ENCODE measurements at places on chromosomes 2 and 18.

- no peak for DNase-seq
These were observed 158.6 kb downstream of the HNMT start for GRCh38 chr2:138122891-138123290.

- no peak for DNase-seq
These were observed 111.9 kb downstream of the HAUS1 start for GRCh38 chr18:46215902-46216723.

- no peak for DNase-seq
These were observed 116.7 kb upstream of the MGAT5 start for GRCh38 chr2:134137182-134137611.

DNA sequence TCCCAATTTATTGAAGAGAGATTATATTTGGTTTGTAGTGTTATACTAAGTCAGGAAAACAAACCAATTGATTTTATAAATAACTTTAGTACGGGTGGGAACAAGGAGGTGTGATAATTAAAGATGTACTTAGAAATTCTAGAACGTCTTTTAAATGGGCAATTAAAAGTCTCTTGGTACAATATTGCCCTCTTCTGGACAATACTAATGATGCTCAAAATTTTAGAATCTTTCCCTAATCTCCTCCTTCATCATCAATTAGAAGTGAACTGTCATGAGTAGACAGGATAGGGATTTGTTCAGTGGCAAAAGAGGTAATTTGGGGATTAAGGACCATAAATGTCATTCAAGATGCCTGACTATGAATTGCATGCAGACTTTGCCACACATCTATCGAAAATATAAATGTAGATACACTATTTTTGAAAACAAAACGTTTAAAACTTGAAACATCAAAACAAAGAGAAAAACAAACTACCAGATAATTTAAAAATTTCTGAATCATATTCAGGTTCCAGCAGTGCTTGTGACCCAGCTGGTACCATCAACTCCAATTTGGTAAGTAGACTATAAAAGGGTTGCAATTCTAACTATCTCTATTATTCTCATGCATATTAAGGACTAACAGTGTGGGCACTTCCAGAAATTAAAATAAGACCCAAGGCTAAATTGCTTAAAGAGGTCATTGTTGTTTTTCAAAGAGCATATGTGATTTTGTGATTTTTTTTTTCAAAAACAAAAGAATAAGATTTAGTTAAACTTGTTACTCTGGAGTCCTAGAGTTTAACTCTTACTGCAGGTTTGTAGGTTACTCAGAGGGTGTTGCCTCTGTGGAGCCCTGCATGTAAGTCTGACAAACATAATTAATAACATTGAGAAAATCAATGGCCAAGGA lies 123.5 kb downstream of the LAMA3 start:
- peak; percentile 39 for DNase-seq

GRCh38 chr2:96522304-96523203 lies 14.0 kb upstream of the ARID5A start:
- DNase-seq = no peak

GRCh38 chr2:47720036-47720435 lies 62.9 kb upstream of the MSH6 start:
- DNase-seq = no peak

- DNase-seq = no peak
These were observed 33.0 kb upstream of the BOD1L2 start for GRCh38 chr18:57113799-57114420.

DNA sequence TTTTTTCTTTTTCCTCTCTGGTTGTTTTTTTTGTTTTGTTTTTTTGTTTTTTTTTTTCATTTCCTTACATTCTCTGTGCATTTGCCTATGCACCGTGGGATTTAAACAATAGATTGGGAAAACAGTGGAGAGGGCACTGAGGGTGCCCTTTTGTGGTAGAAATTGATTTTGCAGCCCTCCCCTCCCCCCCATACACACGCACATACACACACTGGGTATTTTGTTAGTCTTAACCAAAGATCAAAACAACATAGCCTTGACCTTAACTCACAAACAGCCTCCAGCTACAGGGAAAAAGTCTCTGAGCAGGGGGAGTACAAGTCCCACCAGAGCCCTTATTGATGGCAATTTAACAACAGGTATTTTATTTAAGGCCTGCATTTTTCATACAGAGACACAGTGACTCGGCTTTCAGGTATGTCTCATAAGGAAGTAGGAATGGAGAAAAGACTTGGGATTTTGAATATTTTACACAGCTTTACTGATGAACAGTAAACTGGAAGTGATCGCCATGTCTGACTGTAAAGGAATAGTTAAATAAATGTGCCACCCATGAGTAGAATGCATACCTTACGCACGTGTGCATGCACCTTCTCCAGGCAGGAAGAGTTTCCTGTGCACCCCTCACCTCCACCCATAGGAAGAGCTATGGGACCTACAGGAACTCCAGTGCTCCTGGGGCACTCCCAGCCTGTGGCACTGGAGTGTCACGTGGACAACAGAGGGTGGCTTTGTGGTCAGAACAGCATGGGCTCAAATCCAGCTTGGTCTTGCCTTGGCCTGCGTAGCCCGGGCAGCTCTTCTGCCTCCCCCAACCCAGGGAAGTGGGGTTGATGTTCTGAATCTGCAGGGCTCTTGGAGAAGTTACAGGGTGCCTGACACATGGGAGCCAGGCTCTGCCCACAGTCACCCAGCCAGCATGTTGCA lies 266.4 kb downstream of the ANAPC1 start:
- DNase-seq = peak; percentile 20
